CD8-positive, alpha-beta memory T cell (primary cell): ENCODE measurements at places on chromosomes 2 and 18.

GRCh38 chr2:215383652-215384279 is 52.1 kb downstream of the FN1 start:
- no peak for DNase-seq

DNA sequence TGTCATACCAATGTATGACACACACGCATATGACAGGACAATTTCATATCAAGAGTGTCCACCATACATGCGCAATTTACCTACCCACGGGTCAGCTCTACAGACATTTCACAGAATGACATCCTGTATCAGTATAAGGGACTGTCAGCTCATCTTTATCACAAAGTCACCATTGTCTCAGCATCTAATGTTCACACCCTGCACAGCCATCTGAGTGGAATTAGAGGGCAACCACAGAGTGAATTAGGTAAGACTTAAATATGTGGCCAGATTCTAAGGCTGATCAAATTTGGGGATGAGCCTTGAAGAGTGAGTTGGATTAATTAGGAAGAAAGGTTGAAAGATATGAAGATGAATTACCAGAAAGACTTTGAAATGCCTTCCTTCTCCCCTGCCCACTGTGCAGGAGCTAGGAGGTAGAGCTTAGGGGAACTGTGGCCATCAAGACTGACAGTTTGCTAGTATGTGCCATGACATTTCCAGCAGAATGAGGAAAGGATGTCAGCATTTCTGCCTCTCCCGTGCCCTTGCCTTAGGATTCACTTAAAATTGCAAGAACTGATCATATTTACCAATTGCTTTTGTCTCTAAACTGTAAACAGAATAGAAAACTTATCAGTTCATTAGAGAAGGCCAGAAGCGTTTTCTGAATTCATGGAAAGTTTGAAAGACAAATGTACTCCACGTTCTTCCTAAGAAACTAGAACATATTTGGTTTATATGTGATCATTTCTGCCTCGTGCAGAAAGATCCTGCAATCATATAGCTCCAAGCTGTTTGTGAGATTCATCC is 121.1 kb downstream of the DDX1 start:
- no peak for DNase-seq

- no peak for DNase-seq
These were observed 95.6 kb downstream of the ITGA4 start for GRCh38 chr2:181552808-181553207.

DNA sequence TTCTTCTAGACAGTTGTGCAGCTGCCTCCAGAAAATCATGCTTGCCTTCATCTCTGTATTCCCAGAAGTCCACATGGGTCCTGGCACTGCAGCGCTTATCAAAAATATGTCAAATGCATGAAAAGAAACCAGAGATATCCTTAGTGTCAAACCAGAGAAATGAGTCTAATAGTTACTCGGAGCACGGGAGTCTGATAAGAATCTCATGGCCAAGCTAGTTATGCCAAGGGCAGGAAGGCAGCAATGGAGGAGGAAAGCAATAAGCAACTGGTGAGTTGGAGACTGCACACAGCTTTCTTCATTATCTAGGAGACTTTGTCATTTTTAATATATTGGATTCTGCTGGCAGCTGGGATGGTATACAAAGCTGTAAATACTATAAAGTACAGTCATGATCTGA is 38.6 kb downstream of the TRIB2 start:
- no peak for DNase-seq

GRCh38 chr2:121748202-121748601 is 7.2 kb upstream of the TSN start:
- DNase-seq: no peak

GRCh38 chr2:873651-874580 is 76.7 kb upstream of the SNTG2 start:
- no peak for DNase-seq

GRCh38 chr18:34647251-34647650 is 62.8 kb upstream of the DTNA start:
- DNase-seq: no peak

DNA sequence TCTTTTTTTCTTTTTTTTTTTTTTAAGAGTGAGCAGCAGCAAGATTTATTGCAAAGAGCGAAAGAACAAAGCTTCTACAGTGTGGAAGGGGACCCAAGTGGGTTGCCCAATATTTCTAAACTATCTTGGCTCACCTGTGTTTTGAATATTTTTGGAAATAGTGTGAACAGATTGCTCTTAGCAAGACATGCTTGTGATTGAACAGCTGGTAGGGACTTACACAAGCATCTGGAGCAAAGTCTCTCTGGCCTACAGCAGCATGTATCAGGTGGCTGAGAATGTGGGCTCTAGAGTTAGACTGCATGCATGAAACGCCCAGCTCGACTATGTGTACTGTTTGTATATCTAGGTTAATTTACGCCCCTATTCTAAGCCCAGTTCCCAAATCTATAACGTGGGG is 40.3 kb upstream of the FBXO11 start:
- DNase-seq: no peak

- no peak for DNase-seq
These were observed 104.5 kb upstream of the SMIM21 start for GRCh38 chr18:75531851-75532459.

DNA sequence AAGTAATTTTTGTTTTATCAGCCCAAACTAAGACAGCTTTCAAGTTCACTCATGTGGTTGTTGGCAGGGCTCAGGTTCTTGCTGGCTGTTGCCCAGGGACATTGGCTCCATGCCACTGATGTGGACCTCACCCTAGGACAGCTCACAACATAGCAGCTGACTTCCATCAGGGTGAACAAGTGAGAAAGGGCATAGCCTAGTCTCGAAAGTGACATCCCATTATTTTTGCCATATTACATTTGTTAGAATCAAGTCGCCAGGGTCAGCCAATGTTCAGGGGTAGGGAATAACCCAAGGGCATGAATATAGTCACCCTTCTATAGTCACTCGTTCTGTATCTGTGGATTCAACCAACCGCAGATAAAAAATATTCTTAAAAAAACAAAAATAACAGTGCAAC is 10.7 kb upstream of the CWC22 start:
- DNase-seq: no peak

GRCh38 chr2:877747-878146 is 72.9 kb upstream of the SNTG2 start:
- no peak for DNase-seq

GRCh38 chr2:207091928-207092327 is 73.8 kb downstream of the KLF7 start:
- no peak for DNase-seq

DNA sequence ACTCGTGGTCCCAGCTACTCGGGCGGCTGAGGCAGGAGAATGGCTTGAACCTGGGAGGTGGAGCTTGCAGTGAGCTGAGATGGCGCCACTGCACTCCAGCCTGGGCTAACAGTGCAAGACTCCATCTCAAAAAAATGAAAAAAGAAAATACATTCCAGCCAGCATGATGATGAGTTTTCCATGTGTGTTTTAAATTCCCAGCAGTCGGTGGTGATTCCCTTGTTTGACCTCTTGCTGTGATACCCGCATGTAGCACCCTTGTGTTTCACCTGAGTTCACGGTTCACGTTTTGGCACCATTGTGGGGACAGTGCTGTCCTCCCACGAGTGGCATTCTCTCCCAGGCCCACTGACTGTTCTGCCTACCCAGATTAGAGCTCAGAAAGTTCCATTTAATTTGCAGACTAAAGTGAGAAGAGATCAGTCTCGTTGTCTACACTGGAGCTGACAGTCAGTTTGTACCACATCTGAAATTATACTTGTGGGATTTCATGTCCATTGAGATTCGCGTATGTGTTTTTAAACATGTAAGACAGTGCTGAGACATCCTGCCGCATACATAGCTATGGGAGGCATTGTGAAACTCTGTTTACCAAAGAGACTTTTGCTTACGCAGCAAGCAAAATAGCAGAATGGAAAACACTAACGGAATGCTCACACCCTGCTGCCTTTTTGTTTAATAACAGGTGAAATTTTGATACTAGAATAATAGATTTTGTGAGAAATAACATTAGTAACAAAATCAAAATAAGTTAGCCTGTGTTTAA is 157.1 kb downstream of the GBX2 start:
- no peak for DNase-seq

- DNase-seq: no peak
These were observed 136.5 kb upstream of the SERPINE2 start for GRCh38 chr2:224175538-224175937.

GRCh38 chr2:72991980-72992733 is 74.8 kb downstream of the EMX1 start:
- DNase-seq: no peak

DNA sequence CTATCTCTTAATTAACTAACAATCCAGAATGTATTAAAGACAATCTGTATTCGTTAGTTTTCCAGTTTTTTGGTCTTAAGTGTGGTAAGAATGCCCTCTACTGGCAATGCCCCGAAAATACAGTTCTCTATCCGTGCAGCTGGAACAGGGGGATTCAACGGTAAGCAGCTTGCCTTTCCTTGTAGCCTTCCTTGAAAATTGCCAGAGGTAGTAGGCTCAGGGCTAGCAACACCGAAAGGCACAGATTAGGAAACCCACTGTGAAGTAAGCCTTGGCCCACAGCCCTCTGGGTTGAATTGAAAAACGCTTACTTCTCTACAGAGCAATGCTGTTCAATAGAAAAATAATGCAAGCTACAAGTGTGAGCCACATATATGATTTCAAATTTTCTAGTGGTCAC is 17.1 kb upstream of the VPS4B start:
- DNase-seq: peak; percentile 51
